NAMALWA (cell line): ENCODE measurements at places on chromosomes 5 and 9.

DNA sequence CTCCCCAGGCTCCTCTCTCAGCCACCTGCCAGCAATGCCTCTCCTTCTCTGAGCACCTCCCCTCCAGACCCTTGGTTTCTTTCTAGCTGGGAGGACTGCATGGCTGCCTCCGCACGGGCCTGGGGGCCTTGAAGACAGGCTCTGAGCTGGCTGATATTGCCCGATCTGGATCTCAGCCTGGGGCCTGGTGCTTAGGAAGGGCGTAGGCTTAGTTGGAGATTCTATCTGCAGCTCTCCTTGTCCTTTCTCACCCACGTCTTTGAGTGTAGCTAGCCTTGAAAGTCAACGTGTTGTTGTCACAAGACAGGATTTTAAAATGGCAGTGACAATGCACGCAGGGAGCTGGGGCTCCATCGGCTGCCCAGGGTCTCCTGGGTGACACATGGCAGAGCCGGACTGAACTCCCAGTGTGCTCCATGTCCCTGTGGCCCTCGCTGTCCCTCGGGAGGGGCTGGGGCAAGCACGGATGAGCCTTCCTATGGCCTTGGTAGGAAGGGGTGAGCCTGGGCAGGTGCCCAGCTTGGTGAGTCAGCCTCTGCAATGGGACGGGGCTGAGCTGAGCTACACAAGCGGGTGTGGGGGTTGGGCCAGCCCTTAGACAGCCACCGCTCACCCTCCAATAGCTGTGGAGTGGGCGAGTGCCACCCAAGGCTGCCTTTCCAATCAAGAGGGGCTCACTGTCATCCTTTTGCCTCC lies 9.4 kb downstream of the ADAMTSL2 start:
- DNase-seq = no peak

GRCh38 chr5:91495699-91496098 lies 112.6 kb upstream of the ARRDC3 start:
- no peak for DNase-seq

DNA sequence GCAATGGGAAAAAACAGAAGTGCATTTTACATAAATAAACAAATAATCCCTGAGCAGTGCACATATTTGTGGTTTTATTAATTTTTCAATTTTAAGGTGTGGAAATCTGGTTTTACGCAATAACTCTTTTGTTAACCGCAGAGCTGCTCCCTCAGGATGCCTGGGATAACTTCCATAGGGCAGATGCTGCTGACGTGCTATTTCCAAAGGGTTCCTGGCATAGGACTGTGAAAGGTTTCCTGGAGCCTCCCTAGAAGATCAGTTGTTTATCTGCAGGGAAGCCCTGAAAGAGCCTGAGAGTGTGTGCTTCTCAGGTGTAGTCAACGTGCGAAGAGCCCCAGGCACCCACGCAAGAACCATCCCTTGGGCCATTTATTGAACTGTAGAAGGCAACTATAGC lies 443.5 kb downstream of the PLK2 start:
- no peak for DNase-seq

DNA sequence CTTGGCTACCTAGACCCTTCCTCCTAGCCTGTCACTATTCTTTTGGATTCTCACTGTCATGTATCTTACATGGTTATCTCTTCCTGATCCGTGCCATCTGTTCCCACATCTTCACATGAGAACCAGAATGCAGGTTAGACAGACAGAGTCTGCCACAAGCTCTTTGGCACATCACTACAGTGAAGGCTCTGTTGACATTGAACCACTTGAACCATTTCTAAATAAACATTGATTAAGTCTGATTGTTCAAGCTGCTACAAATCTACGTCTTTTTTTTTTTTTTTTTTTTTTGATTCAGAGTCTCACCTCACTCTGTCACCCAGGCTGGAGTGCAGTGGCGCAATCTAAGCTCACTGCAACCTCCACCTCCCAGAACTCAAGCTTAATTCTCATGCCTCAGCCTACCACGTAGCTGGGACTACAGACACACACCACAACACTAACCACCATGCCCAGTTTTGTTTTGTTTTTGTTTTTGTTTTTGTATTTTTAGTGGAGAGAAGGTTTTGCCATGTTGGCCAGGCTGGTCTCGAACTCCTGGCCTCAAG lies 85.1 kb upstream of the LRRTM2 start:
- no peak for DNase-seq

DNA sequence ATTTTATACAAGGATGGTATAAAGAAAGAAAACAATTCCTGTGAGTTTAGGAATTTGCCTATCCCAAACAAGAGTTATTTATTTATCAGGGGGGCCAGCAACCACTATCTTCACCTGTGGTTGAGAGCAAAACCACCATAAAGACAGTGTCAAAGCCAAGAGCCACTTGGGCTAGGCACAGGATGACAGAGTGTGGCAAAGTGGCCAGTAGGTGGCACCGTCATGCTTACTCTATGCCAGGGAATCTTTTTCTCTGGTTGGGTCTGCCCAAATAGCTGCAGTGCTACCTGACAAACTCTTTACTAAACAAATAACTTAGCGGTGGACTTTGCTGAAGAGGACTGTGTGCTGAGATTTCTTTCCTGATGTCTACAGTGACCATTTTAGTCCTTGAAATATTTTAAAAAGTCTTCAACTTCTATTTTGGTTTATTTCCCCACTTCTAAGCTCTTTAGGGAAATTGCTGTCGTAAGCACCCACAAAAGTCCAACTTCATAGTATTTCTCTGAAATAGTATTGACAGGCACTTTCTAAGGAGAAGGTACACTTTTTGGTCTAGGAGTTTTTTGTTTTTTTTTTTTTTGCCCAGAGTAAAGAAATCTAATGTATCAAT lies 285.0 kb downstream of the RFX3 start:
- peak; percentile 79 for DNase-seq

- DNase-seq = no peak
These were observed 65.8 kb upstream of the TBC1D2 start for GRCh38 chr9:98321269-98321668.

GRCh38 chr5:134527961-134528424 lies 2.5 kb downstream of the JADE2 start:
- DNase-seq = no peak

GRCh38 chr9:97470076-97470475 lies 31.4 kb upstream of the TMOD1 start:
- peak; percentile 8 for DNase-seq

DNA sequence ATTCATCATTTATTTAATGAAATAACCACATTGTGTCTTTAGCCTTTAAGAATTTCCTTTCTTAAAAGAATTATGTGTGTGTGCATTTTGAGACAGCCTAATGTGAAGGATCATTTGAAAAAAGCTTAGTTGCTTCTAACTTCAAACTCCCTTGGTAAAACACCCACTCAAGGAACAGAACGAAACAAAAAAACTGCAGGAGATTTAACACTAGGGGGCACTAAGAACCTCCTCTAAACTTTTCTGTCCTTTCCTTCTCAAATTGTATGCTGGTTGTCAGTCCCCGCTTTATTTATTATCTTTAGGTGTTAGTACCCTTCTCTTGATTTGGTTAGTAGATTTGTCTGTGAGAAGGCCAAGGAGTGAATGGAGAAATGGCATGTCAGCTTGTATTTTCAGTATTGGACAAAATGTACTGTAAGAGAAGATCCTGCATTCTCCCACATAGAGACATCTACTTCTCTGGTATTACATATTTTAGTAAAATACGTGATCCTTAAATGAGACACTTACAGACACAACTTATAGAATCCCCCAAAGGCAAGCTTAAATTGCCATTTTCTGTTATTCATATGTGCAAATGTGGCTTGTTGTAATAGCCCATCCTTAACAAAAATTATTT lies 229.7 kb downstream of the MRPS30 start:
- DNase-seq = peak; percentile 62

GRCh38 chr5:113024076-113024697 lies 47.6 kb downstream of the DCP2 start:
- no peak for DNase-seq

DNA sequence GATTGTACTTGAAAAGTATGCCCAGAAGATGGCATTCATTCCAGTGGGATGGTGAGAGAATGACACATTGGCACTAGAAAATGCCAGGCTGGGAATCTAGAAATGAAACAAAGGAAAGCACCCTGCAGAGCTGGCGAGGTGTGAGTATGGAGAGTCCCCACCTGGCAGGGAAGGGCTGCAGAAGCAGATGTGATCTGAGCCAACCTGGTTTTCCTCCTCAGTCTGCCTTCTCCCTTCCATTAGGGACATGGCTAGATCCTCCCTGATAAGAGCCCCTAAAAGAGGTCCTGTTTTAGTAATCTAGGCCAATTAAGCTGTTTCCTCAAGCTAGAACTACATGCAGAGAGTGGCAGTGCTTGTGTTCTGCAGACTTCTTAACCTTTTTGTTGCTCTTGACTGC lies 24.7 kb upstream of the TNFSF15 start:
- DNase-seq = no peak

GRCh38 chr9:113658545-113658895 lies 195.0 kb downstream of the RGS3 start:
- DNase-seq = no peak

DNA sequence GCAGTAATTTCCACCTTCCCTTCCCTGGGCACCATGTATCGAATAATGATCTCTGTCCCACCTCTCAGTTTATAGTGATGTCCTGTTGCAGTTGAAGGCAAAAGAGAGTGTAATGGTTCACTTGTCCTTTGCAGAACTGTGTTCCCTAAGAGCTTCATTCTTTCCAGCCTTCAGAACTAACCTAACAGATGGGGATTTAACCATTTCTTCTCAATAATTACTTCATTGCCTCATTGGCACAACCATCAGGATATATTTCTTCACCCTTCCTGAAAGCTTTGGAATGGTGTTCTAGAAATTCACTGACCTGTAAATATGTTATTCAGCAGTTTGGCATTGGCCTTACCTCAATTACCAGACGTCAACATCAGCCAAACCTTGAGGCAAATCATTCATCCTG lies 83.9 kb upstream of the PRRC1 start:
- DNase-seq = no peak

- no peak for DNase-seq
These were observed 19.6 kb downstream of the TENT4A start for GRCh38 chr5:6732634-6733410.

DNA sequence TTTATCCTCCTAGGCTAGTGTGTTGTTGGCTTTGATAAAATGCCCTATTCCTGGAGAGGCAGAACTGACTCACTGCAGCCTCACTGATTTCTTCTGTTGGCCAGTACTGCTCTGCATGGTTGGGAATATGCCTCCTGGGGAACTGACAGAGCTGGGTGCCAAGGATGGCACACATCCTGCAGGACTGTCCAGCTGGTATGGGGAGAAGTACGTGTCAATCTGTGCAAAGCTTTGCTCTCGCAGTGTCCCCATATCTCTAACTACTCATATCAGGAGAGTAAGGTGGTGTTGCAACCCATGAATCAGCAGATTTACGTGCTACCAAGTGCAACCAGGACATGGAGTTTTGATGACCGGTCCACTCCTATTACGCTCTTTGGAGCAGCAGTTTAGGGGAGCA lies 74.7 kb downstream of the TEK start:
- DNase-seq = no peak

GRCh38 chr9:70080481-70081119 lies 37.0 kb downstream of the MAMDC2 start:
- DNase-seq = no peak

- peak; percentile 21 for DNase-seq
These were observed 21.9 kb upstream of the NOTCH1 start for GRCh38 chr9:136567651-136568287.

DNA sequence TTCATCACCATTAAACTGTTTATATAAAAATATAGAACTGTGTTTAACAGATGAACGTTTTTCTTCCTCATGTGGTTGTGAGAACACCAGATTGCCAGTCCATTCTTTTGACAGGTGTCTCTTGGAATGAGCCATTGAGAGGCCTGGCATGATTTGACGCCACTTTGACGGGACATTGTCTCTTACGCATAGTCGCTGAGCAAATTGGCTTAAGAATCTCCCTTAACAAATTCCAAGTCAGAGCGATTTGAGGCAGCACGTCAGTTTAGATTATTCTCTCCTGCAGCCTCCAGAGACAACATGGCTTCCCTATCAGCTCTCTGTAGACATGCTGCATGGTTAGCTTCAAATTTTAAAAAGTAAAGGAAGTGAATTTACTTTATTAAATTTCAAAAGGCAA lies 510.7 kb upstream of the ACO1 start:
- no peak for DNase-seq

- no peak for DNase-seq
These were observed 18.8 kb downstream of the BTNL9 start for GRCh38 chr5:181058786-181059296.

GRCh38 chr9:36676778-36677485 lies 104.2 kb downstream of the MELK start:
- no peak for DNase-seq

- no peak for DNase-seq
These were observed 18.6 kb upstream of the SPATA31D1 start for GRCh38 chr9:81969971-81970370.

DNA sequence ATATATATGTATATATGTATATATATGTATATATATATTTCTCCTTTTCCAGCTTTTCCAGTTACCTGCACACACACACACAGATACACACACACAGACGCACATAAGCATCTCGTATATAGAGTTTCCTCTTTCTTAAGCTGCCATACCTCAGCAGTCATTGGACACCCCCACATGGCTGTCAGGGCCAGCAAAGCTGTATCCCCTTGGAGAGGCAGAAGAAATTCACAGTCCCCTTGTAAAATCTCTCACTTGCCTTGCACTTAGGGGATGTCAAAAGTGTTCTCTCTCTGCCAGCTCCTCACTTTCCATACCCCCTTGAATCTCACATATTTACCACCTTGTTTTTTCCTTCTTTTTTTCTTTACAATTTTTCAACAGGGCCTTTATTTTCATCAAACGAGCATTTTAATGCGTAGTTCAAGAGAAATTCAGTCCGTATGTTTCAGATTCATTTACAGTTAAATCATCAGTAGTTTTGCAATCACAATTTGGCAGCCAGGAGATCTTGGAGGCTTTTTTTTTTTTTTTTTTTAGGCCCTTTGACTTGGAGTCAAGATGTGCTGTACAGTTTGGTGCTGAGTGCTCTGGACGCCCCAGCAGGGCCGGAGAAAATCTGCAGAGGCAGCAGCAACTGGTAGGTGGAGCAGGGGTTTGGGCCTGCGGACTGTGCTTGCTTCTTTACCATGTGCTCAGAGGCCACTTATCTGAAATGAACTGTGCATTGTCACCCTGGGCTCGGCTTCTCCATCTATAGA lies 244.9 kb upstream of the KLF4 start:
- no peak for DNase-seq

DNA sequence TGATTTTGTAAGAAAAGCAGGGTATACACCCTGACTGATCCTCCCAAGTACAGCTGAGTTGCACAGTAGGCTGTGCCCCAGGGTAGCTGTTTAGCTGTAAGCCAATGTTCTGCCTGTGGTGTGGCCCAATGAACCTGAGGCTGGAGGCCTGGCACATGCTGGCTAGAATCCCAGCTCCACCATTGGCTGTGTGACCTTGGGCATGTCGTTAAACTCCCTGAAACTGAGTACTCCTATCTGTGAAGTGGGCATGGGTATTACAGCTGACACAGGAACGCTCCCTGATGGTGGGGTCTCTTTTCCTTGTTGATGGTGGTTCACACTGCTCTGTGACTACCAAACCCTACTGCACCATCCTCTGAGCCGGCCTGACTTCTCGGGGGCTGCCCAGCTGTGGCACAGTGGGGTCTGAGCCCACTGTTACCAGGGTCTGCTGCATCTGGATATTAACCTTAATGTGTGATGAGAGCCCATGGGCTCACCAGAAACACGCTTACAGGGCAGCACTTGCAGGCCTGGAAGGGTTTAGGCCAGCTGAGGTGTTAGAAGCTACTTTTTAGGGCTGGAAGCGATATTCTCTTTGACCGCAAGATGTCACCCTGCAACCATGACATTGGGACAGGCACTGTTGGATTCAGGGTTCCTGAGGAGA lies 7.0 kb upstream of the GADD45G start:
- DNase-seq = peak; percentile 84
